Smooth muscle cell of bladder (primary cell): ENCODE measurements at places on chromosomes 5 and 9. TPM values are rescaled to one million over a fixed set of nuclear protein-coding genes. Genes with fewer than 3 reads are reported as not detected.

Gene CNTNAP3
- total RNA-seq = 0.18 and 1.1 TPM in 2 replicates

Gene GZMA
- not detected in 2 replicates for total RNA-seq

Gene SPATA31D4
- not detected in 2 replicates for total RNA-seq

Gene BTNL9
- total RNA-seq = not detected in 2 replicates

Gene CLIC3
- 5.0 and 7.8 TPM in 2 replicates for total RNA-seq

Gene OR1J2
- 0.14 TPM in 1 of 2 replicates, not detected in the other for total RNA-seq
